Stimulated activated CD4-positive, alpha-beta T cell treated with anti-CD3 and anti-CD28 coated beads, Interleukin-4, amount 100 ng/mL, for 4 hours (primary cell): ENCODE measurements at places on chromosomes 11 and 22.

DNA sequence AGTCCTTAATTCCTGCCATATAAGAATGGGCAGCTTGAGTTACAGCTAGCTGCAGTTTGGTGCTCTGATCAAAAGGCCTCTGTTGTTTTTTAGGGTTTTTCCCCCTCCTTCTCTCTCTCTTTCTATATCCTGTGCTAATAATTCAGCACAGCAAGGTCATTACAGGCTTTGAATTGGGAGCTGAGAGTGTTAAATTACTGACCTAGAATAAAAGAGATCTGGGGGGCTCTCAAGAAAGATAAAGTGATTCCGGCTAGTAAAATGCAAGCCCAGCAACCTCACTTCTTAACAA lies 84.9 kb downstream of the CSTPP1 start:
- no peak for DNase-seq

DNA sequence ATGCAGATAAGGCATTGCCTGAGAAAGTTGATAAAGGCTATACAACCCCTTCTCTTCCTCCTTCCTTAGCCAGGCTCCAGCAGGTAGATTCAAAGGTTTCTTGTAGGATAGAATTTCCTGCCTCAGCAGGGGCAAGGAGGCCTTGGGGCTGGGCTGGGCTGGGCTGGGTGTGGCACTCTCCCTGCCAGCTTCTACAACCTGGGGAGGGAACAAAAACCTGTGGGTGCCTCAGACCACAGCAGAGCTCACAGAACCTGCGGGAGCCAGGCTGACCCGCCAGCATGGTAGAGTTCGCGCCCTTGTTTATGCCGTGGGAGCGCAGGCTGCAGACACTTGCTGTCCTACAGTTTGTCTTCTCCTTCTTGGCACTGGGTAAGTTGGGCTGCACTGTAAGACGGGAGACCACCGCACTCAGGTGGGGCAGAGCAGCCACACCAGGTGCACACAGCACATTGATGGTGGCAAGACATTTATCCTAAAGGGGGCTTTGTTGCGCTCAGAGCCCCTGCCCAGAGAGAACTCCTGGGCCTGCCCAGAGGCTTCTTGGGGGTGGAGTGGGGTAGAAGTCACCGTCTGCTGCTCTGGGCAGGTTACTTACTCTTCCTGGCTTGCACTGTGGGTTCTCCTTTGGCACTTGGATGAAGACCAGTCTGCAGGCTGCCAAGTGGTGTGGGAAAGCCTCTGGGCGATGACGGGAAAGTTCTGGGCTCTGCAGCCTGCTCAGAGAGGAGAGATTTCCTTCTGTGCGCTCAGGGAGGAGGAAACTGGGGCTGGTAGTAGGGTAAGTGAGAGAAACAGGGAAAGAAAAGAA lies at the start of gene MOGAT2:
TSS of gene MOGAT2 (plus strand) at position 231 of the 811 bp plus-strand sequence. CDS start at position 282, 51 bp downstream.
- DNase-seq: no peak

GRCh38 chr11:44243086-44243485 lies 66.9 kb downstream of the ALX4 start:
- DNase-seq: no peak

DNA sequence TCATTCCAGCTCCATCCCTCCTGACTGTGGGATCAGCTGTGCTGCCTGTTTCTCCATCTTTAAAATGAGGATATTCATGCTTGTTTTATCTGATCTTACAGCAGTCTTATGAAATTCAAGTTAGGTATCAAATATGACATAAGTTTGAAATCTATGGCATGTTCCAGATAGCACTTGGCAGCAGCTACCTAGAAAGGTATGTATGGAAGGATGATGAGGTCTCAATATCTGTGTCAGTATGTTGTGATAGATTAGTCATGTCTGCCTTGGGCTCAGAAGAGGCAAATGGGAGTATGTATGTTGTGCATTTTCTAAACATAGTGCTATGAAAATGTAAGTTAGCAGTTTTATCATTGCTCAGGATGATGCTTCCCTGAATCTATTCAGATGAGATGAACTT lies 122.1 kb downstream of the NAV2 start:
- no peak for DNase-seq

DNA sequence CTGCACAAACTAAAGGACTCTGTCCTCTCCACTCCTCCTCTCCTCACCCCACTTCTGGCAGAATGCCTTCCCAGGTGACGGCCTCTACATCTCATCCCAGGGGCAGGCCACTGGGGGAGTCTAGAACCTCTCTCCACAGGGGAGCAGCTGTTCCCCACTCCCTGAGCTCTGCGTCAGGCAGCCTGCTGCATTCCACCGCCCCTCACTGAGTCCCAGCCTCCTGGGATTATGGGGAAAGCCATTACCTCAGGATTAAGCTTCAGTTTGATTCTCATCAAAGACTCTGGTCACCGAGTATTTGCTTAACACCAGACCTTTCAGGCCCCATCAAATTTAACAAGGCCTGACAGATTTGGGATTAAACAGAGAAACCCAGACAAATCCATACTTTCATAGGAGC lies 405.9 kb downstream of the NXPE2 start:
- no peak for DNase-seq
